Fibroblast of skin of scalp (primary cell): ENCODE measurements at places on chromosomes 13 and 19.

- no peak for DNase-seq
These were observed 52.0 kb upstream of the SPACA7 start for GRCh38 chr13:112324116-112324515.

- no peak for DNase-seq
These were observed 10.3 kb downstream of the CIC start for GRCh38 chr19:42279155-42279901.

DNA sequence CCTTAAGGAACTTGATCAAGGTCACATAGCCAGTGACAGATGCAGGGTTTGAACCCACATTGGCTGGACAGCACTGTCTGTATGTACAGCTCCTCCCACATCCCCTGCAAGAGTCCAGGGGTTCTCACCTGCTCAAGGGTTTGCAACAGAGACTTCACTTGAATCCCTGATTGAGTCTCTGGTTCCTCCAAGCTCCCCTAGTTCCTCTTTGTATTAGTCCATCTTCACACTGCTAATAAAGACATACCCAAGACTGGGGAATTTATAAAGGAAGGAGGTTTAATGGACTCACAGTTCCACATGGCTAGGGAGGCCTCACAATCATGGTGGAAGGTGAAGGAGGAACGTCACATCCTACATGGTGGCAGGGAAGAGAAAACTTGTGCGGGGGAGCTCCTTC is 72.8 kb upstream of the CLDN10 start:
- no peak for DNase-seq

DNA sequence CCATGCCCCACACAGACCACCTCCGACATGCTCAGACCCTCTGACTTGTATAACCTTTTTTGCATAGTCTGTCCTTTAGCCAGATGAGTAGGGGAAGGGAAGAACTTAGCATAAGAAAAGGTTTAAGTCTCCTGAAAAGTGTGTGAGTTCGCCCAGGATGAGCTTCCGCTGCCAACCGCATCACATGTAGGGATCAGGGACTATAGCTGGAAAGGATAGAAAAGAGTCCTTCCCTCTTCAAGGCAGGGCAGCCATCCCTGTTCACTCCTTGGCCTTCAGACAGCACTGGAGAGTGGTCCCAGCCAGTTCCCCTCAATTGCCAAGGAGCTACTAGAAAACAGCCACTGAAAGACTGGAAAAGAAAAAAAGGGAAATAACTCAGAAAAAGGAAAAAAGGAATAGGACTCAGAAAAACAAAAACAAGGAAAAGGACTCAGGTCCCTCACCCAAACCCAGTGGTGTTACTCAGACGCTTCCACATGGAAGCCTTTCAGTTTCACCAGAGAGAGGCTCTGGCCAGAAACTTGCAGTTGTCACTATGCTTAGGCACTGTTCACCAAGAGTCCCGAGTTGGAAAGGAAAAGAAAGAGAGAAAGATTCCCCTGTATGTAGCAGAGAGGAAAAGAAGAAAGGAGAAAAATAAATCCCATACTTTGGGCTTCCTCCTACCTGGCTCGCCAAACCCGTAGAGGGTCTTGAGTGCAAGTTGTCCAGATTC is 5.6 kb upstream of the TM9SF2 start:
- DNase-seq = no peak

DNA sequence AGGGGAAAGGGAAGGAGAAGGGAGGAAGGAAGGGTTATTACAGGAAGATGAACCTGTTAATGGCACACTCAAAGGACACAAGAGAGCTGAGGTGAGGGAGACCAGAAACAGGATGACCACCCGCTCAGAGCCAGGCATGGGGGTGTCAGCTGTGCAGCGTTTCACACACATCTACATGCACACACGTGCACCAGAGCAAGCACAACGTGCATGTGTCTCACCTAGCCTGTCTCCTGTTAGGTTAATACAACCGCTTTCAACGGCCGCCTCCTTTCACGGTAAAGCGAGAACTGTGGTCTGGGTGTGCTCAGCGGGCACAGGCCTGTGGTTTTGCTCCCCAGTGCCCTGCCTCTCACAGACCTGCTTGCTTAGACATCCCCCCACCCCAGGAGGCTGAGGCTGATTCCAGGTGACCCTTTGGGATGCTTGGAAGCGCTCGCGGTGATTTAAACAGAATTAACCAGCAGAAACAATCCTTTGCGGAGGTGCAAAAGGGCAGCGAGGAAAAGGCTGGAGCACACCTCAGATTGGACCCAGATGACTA is 27.4 kb downstream of the IRS2 start:
- no peak for DNase-seq

- no peak for DNase-seq
These were observed 27.3 kb downstream of the SHISA2 start for GRCh38 chr13:26024558-26024957.

GRCh38 chr13:42732073-42732472 is 49.3 kb upstream of the FAM216B start:
- DNase-seq = no peak

DNA sequence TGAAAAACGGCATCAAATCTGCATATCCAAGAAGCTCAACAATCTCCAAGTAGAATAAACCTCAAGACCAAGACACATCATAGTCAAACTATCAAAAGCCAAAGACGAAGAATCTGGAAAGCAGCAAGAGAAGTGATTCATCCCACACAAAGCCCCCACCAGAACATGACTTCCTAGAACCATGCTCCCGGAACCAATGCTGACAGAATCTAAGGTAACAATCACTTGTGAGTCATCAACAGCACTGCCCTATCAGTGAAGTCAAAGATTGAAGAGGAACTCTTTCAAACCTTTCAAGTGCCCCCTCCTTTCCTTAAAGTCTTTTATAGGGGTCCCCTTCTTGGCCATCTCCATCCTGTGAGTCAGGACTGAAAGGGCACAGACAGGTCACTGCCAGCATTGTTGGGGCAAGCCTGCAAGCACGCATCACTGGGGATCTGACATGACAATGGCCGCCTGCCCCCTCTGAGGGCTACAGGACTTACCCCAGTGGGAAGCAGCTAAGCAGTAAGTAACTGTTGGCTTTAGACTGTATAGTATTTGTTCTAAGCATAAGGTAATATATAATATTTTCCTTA is at the start of gene CCDC70:
TSS of gene CCDC70 (plus strand) at position 247 of the 578 bp plus-strand sequence. CDS start 3,443 bp downstream, outside the sequence.
- peak; percentile 9 for DNase-seq

- peak; percentile 81 for DNase-seq
These were observed 6.3 kb upstream of the DNAAF3 start for GRCh38 chr19:55172741-55173140.

GRCh38 chr13:111850458-111850857 is 216.5 kb upstream of the SOX1 start:
- no peak for DNase-seq
